Activated CD4-positive, alpha-beta memory T cell treated with anti-CD3 and anti-CD28 coated beads, Interleukin-2, amount 10 ng/mL, durations not matched to agents 7 days and 5 days (primary cell): ENCODE measurements at places on chromosomes 3 and 15.

DNA sequence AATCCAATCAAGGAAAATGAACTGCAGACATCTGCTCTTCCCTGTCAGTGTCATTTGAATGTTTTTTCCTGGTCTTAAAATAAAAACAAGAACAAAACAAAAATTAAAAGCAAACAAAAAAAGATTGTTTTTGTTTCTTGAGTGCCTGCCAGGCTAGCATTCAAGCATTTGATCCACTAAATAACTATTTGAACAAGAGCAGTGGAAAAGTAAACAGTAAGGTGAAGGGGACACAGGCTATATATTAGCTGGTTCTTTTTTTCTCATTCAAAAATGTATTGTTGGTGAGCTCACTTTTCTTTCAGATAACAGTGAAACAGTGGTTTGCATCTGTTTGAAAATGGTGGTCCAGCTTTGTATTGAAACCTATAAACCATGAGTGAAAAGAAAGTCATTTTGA is 586.9 kb upstream of the SGO1 start:
- no peak for DNase-seq

- DNase-seq, result no peak
Measured at GRCh38 chr15:78641102-78641748, at the start of gene CHRNB4. TSS of gene CHRNB4 (minus strand) at chr15:78641210. CDS start at chr15:78641133, 77 bp downstream.

DNA sequence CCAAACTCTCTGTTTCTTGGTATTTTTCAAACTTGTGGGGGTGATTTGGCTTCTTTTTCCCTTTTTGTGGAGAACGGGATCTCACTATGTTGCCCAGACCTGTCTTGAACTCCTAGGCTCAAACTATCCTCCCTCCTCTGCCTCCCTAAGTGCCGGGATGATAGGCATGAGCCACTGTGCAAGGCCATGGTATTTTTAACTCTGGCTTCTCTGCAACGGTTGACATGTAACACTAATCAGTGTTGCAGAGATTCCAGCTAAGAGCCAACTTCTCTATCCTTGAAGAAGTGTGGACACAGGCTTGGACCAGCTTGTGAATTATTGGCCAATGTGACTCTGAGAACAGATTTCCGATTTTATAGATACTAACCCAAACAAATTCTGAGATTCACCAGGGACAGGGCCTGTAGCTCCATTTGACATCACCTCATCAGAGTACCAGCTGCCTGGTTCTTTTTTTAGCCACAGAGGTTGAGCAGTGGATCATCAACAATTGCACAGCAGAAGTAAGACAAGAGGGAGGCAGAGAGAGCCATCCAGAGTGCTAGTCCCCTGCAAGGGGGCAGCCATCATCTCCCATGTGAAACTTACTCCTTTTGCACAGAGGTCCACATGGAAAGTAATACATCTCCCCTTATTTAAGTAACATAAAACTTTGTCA is 98.1 kb upstream of the SYNPR start:
- no peak for DNase-seq

- DNase-seq, result no peak
Measured at GRCh38 chr3:192930577-192930976, 12.9 kb upstream of the MB21D2 start.

DNA sequence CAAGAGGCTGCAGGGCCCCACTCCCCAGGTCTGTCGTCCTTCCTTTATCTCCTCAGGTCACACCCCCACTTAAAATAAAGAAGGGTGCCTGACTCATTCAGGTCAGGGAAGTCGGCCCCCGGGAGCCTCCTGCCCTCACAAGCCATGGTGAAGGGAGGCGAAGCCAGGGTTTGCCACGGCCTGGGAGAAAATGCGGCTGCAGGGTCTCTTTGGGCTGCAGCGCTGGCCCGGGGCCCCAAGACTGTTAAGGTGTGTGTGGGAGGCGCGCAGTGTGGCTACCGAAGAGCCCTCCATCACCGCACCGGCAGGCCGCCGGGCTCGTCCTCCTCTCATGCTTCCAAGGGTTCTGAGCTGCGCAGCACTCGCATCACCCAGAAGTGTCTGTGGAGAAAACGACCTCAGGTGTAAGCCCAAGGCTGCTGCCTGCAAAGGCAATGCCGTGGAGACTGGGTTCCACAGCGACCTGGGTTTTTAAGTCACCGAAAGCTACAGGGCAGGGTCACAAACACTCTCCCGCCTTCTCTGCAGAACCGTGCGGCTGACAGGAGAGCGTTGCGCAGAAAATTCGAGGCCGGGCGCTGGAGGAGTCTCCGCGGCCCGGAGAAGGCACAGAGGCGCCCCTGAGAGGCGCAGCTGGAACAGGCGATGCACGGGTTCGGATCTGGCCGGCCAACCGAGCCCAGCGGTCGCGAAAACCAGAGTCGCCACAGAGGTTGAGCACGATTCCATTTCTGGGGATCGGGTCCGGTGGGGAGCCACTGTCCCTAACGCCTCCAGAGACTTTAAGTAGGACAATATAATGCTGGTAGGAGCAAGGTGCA is 8.7 kb downstream of the FOXL2 start:
- DNase-seq, result no peak
